Pons (tissue), 1 donor: ENCODE measurements at places on chromosomes 2 and 18.
A peak's percentile ranks its signal among the peaks of the same experiment; 100 is the strongest.

DNA sequence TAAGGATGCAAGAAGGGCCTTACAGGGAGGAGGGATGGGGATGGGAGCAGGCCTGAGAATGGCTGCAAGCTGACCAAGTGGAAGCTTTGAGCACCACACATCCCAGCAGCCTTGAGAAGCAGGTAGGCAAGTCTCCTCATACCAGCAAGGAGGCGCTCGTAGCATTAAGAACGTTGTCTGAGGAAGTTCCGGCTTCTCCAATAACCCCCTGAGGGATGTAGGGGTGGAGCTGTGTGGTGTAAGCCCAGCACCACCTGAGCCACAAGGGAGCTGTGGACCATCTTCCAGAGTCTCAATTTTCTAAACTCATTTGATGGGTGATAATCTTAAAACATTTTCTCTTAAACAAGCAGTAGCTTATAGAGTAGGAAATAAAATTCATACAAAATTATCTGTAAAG lies 50.6 kb downstream of the ST3GAL5 start:
- no peak for DNase-seq

DNA sequence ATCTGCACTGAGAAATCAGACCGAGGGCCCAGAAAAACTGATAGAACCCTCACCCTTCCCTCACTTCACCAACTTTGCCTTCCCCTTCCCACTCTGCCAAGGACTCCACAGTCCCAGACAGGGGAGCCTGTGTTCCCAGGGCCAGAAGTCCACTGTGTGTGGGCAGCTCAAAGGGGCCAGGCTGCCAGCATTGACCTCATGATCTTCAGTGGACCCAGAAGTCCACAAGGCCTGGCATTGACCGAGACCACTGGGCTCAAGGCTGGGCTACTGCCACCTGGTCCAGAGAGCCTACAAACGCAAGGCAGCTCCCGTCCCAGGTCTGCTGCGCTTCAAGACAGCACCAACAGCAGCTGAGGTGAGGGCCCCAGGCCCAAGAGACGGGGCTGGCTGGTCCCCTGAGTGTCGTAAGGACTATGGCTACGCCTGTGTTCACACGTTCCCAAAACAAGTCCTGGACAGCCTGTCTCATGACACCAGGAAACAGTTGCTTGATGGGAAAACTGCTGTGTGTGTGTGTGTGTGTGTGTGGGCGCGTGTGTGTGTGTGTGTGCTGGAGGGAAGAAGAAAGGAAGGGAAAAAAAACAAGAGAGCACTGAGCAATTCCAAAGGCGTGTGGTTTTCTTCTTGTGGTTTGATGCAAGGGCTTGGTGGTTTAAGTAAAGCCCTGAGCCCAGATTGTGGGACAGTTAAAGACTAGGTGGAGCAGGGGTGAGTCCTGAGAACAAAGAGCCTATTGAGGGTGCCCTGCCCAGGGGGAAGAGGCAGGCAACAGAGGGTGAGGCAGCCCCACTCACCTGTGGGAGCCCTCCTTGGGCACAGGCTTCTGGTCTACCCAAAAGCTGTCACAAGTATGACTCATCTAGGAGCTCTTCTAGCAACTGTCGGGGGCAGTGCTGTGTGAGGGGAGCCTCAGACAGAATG lies 46.6 kb upstream of the ZBTB7C start:
- DNase-seq = no peak

DNA sequence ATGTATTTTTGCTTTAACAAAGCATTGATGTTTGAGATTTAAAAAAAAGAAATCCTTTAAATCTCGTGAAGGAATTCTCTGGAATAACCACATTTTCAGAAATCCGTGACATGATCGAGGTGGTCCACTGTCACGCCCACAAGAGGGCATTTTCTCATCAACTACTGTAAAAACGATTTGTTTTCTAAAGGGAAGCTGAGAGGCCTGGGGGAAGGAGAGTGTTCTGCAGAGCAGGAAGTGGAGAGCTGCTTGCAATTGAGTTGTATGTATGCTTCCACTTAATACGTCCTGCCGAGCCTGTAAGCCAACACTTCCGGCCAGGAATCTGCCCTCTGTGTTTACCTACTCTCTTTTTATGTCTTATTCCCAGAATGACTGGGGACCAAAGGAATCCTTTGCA lies 19.4 kb downstream of the KLHL29 start:
- DNase-seq = peak; percentile 75

DNA sequence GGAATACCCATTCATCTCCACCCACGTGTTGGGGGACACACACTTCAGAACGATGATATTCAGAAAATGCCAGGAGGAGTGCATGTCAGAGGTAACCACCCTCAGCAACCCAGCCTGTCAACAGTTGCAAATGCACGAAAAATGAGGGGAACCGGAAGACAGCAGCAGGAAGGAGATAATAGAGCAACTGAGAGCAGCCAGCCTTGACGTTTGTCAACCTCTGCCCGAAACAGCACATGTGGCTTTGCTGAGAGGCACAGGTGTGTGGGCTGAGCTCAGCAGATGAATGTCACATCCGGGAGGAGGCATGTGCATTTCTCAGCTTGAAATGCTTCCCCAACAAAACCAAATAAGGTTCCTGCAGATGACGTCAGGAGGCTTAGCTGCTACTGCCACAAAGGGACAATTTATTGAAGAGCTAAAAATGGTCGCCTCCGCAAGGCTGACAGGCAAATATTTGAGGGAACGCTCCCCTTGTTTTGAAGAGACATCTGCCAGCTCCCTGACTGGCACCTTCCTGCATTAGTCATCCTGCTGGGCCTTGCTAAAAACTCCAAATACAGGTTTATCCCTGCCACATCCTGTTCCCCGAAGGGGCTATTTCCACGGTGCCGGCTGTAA lies 419.0 kb downstream of the NBAS start:
- DNase-seq = no peak

DNA sequence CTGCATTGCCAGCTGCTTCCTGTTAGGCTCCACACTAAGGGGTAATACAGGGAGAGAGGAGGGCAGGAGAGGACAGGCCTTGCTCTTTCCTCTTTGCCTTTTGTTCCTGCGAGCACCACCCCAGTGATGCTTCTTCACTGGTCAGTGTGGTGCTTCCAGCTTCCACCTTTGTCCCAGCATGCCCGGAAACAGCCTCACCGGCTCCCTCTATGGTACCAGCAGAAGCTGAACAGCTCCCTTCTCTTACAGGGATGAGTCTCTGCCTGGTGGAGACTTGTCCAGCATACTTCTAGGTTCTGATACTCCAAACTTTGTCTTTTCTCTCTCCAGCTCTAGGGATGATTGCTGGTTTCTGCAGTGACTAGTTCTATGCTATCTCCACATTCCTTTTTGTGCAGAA lies 413.3 kb downstream of the TSN start:
- DNase-seq = no peak

- DNase-seq = peak; percentile 65
Measured at GRCh38 chr2:114550895-114551793, 108.7 kb downstream of the DPP10 start.

DNA sequence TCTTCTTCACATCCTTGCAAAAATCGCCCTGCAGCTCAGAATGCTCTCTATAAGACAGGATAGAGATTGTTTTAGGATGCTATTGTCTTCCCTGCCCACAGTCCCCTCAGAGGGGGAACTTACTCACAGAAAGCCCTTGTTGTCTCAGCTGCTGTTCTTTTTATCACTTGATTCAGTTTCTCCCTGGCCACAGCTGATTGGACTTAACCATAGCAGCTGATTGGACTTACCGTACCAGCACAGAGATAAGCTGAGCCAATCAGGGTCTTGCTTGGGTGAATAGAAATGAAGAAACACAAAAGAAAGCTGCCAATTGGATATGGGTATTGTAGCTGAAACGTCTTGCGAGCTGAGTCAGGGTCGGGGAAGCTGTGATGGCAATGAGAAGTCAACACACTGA lies 194.2 kb upstream of the MEX3C start:
- DNase-seq = peak; percentile 94

DNA sequence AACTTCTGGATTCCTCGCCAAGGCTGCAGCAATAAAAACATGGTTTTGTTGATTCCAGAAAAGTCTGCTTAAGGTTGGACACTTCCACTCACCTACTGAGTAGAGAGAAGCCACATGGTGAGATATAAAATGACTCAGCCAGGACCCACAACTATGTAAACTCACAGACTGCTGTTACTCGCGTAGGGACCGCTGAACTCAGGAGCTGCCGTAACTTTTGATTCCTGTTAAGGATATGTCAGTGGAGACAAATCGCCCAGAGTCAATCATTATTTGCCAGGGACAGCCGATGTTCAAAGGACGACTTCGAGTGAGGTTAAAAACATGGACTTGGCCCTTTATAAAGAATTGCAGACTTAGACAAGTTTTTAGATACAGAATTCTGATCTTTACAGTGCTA lies 25.6 kb downstream of the CYB5A start:
- no peak for DNase-seq

GRCh38 chr2:168964251-168964807 lies 63.2 kb downstream of the G6PC2 start:
- DNase-seq = no peak

DNA sequence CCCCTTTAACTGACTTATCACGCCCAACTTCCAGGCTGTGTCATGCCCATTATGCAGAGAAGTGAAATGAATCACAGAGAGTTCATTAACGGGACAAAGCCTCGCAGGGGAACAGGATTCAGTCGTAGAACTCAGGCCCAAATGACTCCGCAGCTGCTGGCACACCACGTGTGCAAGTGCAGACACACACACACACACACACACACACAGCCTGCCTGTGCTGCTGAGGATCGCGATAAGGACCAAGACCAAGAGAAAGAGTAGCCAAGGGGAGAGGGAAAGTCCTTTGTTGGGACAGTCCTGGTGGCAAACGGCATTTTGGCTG lies 90.0 kb upstream of the TAF1B start:
- peak; percentile 53 for DNase-seq

DNA sequence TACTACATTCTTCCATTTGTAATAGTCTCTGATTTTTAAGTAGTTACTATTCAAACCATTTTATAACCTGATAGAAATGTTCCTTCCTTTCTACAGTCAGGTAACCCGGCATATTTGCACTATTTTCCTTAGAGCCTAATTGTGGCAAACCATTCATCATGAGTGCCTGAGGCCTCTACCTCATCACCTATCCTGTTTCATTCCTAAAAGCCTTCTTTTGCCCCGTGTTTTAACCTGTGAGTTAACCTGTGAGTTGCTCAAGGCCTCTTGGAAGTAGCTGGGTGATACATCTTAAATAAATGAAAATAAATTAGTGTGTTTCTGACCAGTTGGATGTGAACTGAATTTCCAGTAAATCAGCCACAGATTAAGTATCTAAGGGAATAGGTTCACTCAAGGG lies 6.5 kb upstream of the KLHL29 start:
- DNase-seq = no peak

DNA sequence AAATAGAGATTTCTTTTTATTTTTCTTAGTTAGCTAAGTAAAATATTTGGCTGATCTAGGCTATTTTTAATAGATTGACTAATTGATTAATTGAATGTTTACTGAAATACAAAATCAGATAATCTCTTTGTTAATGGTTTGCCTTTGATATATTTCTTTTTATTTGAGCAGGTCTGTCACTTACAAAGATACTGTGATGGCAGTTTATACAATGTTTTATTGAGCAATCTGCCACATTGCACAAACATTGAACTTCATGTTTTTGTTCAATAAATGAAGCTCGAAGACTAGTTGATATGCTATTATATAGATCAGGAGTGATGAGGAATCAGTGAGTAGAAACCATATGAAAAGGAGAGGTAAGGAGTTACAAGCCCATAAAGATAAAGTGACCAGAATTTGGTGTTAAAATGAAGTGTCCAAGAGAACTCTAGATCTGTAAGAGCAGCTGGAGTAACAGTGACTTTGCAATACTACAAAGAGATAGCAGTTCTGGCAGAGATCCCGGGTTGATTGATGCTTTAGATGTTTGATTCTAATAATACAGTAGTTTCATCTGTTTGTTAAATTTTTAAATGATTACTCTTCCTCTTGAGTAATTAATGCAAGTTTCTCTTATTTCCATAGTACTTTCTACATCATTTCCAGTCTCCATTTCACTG lies 574.2 kb downstream of the CCDC85A start:
- no peak for DNase-seq

- no peak for DNase-seq
Measured at GRCh38 chr2:73889206-73889605, 3.6 kb upstream of the ACTG2 start.

DNA sequence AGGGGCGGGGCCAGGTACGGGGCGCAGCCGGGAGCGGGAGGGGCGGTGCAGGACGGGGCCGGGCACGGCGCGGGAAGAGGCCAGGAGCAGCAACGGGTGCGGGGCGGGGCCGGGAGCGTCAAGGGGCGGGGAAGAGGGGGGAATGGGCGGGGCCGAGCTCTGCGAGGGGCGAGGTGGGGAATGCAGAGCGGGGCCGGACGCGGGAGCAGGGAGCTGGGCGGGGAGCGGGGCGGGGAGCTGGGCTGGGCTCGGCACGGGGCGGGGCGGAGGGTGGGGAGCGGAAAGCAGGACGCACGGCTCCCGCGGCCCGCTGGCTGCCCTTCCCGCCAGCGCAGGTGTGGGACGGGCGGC lies at the start of gene IMPA2:
Gene IMPA2 (plus strand): TSS at position 316 of the 351 bp plus-strand sequence. CDS start 163 bp downstream, outside the sequence.
- DNase-seq = no peak

GRCh38 chr2:44929159-44929734 lies 12.3 kb upstream of the SIX3 start:
- no peak for DNase-seq

DNA sequence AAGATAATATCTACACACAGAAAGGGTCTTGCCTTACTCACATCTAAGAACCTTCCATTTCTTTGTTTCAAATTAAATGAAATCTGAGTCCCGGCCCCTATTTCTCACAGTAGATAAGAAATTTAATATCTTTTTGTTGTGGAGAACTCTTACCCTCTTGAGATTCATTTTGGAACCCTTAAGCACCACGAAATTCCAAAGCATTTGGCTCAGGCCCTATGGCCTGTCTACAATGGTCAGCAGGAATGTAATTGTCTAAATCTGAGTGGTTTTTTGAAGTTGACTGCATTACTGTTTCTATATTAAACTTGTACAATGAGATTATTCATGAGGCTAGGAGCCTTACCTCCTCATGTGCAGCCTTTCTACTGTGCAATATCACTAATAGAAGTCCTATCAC lies 723.3 kb downstream of the TSN start:
- DNase-seq = no peak

DNA sequence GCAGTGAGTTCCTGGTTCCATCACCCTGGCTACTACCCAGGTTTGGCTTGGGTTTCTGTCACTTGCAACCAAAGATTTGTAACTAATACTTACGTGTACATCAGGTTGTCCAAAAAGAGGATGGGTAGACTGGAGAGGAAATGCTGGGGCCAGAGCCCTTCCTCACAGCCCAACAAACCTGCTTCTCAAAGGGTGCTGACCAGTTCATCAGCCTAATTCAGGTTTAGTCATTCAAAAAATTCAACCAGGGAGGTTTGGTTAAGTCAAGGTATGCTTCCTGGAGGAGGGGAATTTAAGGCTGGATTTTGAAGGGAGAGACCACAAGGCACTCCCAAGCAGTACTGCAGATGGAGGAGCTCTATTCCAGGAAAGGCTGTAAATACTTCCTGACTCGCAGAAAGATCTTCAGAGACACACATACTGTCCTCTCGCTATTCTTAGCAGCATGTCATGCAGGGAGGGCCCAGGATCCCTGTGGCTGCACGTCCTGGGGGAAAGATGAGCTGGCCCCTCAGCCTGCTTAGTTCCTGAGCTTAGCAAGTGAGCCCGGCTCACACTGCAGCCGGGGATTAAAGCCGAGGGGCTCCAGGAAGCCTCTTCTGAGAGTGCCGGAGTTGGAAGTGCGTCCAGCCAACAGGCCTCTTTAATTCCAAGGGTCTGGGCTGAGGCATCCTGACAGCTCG lies 40.0 kb upstream of the BIN1 start:
- no peak for DNase-seq

GRCh38 chr18:36623091-36623490 lies 205.7 kb downstream of the TPGS2 start:
- no peak for DNase-seq
